ENCODE measurements at places on chromosomes 12 and 14.

DNA sequence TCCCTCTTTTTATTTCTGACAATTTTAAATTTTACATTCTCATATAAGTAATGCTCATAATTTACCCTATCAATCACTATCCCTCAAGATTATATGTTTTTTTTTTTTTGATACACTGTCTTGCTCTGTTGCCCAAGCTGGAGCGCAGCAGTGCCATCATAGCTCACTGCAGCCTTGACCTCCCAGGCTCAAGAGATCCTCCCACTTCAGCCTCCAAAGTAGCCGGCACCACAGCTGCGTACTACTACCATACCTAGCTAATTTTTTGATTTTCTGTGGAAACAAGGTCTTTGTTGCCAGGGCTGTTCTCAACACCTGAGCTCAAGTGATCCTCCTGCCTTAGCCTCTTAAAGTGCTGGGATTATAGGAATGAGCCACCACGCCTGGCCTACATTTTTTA is 4.4 kb downstream of the DUSP16 start:
- DNase-seq = no peak

GRCh38 chr14:63388766-63389431 is 70.2 kb upstream of the GPHB5 start:
- DNase-seq = peak; percentile 59

DNA sequence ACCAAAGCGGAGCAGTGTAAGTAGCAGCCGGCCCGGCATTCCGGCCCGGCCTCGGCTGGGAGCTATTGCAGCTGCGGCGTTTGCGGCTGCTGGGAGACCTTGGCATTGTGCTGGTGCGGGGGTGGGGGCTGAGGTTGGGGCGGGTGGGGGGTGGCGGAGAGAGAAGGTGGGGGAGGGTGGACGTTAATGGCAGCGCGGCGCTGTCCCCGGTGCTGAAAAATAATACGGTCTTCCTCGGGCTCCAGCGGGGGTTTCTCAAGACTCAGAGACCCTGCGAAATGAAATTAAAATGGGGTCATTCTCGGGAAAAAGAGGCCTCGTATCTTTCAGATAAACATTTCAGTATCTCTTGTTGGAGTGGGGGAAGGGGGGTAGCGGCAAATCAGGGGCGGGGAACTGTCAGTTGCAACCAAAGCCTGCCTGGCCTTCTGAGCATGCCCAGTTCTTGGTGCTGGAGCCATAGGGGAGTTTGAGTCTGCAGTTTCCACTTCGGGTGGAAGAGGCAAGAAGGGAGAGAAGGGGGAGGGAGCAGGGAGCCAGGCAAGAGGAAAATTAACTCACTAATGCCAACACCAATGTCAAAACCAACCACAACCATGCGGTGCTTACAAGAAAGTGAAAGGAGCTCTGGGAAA is 414 bp downstream of the UNC79 start:
- DNase-seq = no peak

DNA sequence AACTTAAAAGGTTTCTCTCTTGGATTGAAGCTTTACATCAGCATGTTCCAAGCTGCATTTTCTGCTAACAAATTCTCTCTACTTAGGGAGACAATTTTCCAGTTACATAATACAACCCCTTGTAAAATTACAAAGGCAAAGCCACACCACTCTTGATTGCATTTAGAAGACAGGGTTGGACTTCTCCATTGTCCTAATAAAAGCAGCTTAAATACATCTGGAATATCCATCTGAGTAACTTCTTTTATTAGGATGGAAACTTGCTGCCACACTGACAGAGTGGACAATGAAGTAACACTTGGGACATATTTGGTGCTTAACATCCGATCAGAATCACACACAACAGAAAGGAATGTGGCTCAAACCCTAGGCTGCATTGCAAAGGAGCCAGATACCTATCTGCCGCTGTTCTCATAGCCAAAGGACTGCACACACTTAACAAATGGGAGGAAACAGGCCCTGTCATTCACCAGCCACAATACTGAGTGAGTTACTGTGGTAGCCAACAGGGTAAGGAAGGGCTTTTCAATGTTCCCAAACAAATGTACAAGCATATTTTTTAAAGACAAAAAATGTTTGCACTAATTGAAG is 157.2 kb downstream of the PAX9 start:
- no peak for DNase-seq

GRCh38 chr12:121613462-121613861 is 12.9 kb upstream of the ORAI1 start:
- no peak for DNase-seq

GRCh38 chr14:66143387-66144112 is 342.6 kb upstream of the CCDC196 start:
- DNase-seq = no peak

DNA sequence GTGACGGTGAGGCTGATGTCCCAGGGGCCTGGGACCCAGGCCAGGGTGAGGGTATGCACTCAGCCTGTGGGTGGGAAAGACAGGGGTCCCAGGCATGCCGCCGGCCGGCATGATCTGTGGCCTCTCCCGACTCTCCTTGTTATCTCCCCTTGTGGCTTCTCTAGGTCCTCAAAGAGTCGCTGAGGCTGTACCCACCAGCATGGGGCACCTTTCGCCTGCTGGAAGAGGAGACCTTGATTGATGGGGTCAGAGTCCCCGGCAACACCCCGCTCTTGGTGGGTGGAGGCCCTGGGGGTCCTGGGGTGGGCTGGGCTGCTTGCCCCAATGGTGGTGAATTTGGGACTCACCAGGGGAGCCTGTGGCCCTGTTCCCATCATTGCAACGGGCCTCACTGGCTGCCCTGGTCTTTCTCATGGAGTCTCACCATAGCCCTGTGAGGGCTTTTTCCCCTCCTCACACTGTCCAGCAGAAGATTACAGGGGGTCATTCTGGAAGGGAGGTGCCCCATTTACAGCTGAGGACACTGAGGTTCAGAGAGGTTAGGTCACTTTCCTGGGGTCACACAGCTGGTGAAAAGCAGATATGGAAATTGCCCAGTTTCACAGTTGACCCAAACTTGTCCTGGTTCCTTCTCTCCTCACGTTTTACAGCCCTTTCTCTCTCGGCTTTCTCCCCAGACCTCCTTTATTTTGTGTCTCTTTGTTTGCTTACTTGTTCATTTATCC is 37.9 kb downstream of the CYP46A1 start:
- no peak for DNase-seq

- no peak for DNase-seq
Observed at GRCh38 chr14:66745078-66745477, 237.1 kb downstream of the GPHN start.

DNA sequence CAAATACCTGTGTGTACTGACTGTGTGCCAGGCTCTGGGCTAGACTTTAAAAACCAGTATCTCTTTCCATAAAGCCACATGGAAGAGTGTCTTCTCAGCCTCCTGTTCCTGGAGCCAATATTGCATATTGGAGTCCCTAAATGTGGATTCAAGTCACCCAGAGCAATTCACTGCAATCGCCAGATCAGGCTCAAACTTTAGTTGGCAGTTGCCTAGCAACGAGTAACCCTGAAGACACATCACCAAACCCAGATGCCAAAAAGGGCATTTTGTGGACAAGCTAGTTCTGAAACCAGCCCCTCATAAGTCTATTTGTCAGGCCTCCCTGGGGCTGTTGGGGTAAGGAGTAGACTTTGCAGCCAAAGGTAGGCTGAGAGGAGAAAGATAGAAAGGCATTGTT is 13.7 kb downstream of the DPF3 start:
- DNase-seq = no peak

DNA sequence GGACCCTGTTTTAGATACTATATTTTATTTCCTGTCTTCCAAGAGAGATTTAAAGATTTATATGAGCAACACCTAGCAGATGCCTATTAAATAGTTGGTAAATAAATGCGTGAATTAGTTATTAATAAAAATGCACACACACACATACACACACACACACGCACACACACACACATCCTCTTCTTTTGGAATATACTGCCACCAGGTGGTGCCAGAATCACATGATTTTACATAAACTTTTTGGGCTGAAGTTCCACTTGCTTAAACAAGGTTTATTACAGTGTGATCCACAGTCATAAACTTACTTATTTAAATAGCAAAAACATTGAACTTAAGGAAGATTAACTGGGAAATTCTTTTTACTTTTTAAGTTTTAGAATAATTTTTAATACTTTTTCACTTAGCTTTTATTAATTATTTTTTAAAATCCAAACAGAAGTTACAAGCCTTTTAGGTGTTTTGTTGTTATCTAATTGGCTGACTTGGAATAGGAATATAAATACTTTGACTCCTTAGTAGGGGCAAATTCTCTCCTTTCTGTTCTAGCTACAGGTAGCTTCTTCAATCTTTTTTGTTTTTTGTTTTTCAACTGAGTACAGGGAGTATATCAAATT is 17.5 kb downstream of the RAD51B start:
- DNase-seq = peak; percentile 60

GRCh38 chr12:43066471-43066870 is 476.9 kb upstream of the PRICKLE1 start:
- DNase-seq = no peak

GRCh38 chr14:92459950-92460421 is 53.6 kb upstream of the RIN3 start:
- no peak for DNase-seq

GRCh38 chr12:93002293-93003054 is 73.4 kb upstream of the EEA1 start:
- DNase-seq = no peak

DNA sequence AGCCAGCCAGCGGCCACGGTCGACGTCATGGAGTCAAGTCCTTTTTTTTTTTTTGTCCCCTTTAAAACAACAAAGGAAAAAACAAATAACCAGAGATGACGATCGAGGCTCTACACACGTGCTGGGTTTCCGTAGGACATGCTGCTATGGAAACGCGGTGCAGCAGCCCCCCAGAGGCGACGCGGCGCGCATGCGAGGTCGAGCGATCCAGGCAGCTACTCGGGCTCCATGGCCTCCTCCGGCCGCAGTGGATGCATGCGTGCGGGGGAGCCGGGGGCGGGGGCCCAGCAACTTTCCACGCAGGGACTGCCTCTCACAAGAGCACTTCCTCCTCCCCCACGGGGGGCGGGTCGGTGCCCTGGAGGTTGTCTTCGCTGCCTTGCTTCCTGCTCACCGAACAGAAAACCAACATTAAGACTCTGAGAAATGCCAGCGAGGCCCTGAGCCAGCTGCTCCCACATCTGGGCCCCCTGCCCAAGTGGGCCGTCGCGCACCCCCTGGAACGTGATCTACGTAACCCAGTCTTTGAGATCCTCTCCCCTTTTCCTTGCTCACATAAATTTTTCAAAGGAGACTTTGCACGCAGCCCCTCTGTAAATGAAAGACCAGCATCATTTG is 30.7 kb downstream of the P2RX4 start:
- DNase-seq = peak; percentile 93

DNA sequence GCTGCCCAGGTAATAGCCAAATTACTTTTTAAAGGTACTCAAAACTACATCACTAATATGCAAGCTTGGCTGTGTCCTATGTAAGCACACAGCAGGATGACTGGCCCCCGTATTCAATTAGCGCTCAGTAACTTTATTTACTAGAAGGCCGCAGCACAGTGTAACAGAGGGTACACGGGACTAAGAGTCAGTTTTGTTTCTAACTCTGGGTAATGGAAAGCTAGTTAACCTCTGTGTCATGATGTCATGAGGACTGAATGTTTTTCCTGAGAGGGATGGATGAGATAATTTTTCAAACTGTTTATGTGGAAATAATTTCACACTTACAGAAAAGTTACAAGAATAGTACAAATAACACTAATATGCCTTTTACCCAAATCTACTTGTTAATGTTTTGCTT is 27.1 kb downstream of the GALNT4 start:
- DNase-seq = no peak

GRCh38 chr12:57553343-57554202 is 3.7 kb downstream of the KIF5A start:
- DNase-seq = no peak

GRCh38 chr12:120468325-120468820 is 1.2 kb downstream of the SRSF9 start:
- DNase-seq = no peak

- peak; percentile 79 for DNase-seq
Observed at GRCh38 chr12:6451348-6452244, at the start of gene TAPBPL. TAPBPL (plus strand) TSS chr12:6452042; CDS start chr12:6452249, 207 bp downstream.

Measured in CD8-positive, alpha-beta T cell (primary cell).